ENCODE measurements at places on chromosomes 3 and 15. TPM values are rescaled to one million over a fixed set of nuclear protein-coding genes. Genes with fewer than 3 reads are reported as not detected.

RFX7 gene
- polyA plus RNA-seq = 7.6 TPM

ST3GAL6 gene
- polyA plus RNA-seq = 40.4 TPM

OCA2 gene
- not detected for polyA plus RNA-seq

SLC22A14 gene
- polyA plus RNA-seq = not detected

WDR93 gene
- not detected for polyA plus RNA-seq

GABRB3 gene
- polyA plus RNA-seq = 0.05 TPM

GOLGA6B gene
- not detected for polyA plus RNA-seq

DUOXA1 gene
- polyA plus RNA-seq = not detected

GRCh38 chr3:146780251-146780650 is 175.1 kb upstream of the PLSCR5 start:
- DNase-seq = no peak

DNA sequence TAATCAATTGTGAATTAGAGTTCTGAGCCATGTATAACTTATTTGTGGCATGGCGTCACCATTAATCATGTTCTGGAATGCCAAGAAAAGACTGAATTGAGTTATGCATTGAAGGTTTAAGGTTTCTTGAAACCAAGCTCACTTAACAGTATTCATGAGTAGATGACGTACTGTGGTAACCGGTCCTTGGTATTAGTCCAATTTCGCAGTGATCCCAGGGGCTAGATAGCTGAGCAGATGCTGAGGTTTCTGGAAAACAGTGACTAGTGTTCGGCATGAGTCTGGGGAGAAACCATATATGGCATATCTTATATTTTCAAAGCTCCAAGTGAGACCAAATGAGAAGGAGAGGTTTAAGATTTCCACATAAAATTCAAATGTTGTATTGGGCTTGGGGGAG is 218.3 kb upstream of the LYSMD4 start:
- DNase-seq = no peak

DNA sequence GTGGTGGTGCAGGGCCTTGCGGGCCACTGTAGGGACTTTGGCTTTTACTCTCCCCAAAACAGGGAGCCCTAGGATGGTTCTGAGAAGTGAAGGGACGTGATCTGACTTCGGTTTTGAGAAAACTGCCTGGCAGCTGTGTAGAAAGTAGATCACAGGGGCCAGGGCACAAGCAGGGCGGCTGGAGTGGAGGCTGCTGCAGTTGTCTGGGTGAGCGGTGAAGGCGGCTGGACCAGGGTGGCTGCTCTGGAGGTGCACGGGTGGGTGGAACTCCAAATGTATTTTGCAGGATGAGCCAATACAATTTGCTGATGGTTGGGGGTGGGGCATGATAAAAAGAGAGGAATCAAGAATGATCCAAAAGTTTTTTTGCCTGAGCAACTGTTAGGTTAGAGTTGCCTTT is 29.8 kb upstream of the TRH start:
- DNase-seq = no peak

DNA sequence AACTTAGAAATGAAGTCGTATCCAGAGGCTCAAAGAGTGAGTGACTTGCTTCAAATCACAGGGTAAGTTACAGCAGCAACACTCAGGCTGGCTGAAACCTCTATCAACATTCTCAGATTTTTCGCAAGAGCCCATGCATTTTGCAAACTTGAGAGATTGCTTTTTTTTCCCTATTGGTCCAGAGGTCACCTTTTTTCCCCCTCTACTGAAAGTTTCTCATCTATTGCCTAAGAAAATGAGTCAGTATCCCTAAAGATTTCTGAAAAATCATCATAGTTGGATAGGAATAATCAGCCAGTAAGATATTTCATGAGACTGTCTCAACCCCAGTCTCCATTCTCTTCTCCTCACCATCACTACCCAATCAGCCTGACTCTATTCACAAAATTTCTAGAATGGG is 410.6 kb downstream of the FOXP1 start:
- no peak for DNase-seq

- no peak for DNase-seq
Measured at GRCh38 chr3:9099702-9100512, 136.6 kb upstream of the RAD18 start.

- no peak for DNase-seq
Measured at GRCh38 chr15:39415634-39416033, 165.2 kb upstream of the THBS1 start.

GRCh38 chr3:84836961-84837360 is 121.8 kb upstream of the CADM2 start:
- no peak for DNase-seq

- DNase-seq = no peak
Measured at GRCh38 chr3:111690242-111690641, 95.1 kb upstream of the ZBED2 start.

GRCh38 chr15:66097151-66098021 is 156.2 kb downstream of the MEGF11 start:
- no peak for DNase-seq

DNA sequence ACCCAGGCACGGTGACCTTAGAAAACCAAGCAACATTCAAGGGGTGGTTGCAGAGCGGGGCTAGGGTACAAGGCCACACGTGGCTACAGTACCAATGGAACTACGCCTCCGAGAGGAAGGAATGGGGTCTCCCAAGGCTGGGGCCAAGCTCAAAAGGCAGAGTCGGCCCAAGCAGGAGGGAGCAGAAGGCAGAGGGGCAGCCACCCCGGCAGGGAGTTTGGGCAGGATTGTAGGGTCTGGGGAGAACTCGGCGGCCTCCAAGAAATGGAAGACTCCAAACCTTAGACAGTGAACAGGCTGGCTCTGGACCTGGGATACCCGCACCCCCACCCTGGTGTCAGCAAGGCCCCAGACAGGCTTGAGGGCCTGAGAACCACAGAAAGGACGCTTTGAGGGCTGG is 28.7 kb downstream of the ATRIP start:
- DNase-seq = no peak

- DNase-seq = no peak
Measured at GRCh38 chr3:188152660-188153436, 1.1 kb upstream of the LPP start.

DNA sequence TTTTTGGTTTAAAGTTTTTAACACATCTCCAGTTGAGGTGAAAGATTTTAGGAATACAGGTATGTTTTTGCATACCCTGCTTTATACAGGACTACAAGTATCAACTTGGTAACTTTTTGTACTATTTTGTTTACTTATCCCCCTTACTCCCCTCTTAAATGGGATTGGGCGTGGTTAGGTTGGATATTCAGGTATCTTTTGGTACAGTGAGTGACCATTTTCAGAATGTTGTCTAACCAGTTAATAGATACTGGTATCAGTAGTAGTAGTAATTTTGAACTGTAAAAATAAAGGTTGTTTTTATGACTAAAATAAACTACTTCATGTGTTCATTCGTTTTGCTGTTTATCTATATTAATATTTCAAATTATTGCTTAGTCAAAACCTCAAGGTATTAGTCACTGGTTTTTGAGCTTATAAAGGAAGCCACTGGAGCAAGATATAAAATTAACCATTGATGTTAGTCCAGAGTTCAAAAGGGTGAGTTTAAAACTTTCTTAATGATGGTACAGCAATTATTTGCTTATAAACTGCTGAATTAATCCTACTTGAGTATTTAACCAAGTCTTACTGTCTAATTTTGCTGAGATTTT is 3.3 kb downstream of the MME start:
- DNase-seq = no peak

DNA sequence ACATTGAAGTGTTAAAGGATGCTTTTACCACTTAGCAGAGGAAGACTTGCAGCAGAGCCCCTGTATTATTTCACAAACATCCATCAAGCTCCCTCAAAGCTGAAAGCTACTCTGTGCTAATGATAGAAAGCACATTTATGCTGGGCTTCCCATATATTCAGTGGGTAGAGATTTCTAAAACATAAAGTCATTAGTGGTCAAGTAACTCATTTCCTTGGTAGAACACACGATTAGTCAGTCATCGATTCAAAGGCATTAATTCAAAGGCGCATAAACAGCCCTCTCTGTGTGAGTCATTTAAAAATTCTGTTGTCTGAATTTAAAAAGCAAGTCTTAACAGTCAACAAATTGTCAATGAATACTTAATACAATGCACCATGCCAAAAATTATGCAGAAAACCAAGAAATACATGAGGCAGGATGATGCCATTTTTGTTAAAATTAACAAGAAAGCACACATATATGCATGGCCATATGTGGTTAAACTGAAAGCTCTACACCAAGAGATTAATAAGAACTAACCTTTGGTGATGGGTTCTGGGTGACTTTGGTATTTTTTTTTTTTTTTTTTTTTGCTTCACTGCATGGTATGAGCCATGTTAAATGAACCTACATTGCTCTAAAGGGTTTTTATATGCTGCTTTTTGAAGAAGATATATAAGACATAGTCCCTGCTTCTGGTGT is 61.7 kb downstream of the LDHAL6B start:
- DNase-seq = no peak

GRCh38 chr15:65083262-65083701 is 6.7 kb downstream of the KBTBD13 start:
- no peak for DNase-seq

DNA sequence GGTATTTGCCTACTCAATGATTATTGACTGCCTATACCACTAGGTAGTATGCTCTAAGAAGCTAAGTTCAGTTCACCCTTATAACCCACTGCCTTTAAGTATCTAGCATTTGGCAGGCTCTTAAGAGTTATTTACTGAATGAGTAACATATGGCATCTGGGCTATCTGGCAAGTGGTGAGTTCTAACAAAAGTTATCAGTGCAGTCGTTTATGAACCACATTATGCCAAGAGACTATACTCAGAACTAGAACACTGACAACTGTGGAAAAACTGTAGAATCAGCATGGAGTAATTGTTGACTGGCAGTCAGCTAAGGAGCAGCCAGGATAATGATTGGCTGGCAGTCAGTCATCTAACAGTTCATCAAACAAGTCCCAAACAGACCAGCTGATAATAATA is 25.8 kb downstream of the RAF1 start:
- no peak for DNase-seq

Data from GM12878 (cell line).